ENCODE measurements at places on chromosomes 2 and 18.

GRCh38 chr2:96618596-96619283, 19.4 kb downstream of the KANSL3 start:
- no peak for DNase-seq

GRCh38 chr2:194730266-194730665, 926.8 kb upstream of the SLC39A10 start:
- no peak for DNase-seq

GRCh38 chr2:234690569-234691213, 193.8 kb upstream of the ARL4C start:
- DNase-seq, result no peak

GRCh38 chr18:7958081-7958896, 391.2 kb downstream of the PTPRM start:
- DNase-seq, result no peak

- DNase-seq, result no peak
Measured at GRCh38 chr2:20480913-20481312, 34.0 kb downstream of the RHOB start.

- DNase-seq, result no peak
Measured at GRCh38 chr18:53792762-53793161, 431.7 kb downstream of the MBD2 start.

DNA sequence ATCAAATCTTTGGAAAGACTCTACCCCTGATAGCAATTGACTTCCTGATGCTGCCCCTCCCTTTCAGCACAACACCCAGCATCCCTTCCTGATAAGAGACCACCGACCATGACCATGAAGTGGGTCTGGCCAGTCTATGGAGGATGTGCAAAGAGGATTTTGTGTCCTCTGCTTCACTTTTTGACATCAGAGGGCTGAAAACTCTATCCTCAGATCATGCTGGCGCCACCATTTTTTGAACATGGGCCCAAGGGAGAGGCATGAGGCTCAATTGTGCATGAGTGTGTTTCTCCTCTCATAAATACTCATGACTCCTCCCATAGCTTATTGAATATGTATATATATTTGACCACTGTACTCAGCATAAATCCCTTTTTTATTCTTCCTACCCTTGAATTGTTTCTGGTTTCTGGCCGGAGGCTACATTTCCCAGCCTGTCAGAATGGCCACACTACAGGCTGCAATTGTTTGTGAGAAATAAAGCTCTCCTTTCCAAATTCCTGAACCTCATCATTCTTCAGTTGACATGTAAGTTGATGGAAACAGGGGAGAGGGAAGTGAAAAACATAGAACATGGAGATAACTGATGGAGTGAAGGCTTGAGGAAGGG, 314.1 kb downstream of the MYCN start:
- DNase-seq, result no peak

- DNase-seq, result peak; percentile 20
Measured at GRCh38 chr2:200786826-200787225, 24.9 kb upstream of the BZW1 start.

GRCh38 chr2:149005471-149006077, 32.9 kb upstream of the LYPD6B start:
- DNase-seq, result peak; percentile 18

- DNase-seq, result no peak
Measured at GRCh38 chr2:168552450-168552856, 96.4 kb downstream of the CERS6 start.

DNA sequence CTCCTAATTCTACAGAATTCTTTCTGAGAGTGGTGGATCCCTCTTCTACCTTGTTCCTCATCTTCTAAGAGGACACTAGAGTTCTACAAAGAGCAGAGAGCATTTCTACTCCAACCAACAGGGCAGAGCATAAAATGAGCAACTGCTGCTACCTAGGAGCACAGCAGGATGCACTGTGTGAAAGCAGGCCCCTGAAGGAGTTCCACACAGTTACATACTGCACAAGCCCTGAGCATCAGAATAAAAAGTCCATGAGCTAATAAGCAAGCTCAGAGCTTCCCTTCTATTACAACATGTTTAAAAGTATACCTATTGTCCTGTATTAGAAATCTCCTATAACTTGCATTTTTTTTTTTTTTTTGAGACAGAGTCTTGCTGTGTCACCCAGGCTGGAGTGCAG, 8.4 kb downstream of the FHL2 start:
- DNase-seq, result no peak

DNA sequence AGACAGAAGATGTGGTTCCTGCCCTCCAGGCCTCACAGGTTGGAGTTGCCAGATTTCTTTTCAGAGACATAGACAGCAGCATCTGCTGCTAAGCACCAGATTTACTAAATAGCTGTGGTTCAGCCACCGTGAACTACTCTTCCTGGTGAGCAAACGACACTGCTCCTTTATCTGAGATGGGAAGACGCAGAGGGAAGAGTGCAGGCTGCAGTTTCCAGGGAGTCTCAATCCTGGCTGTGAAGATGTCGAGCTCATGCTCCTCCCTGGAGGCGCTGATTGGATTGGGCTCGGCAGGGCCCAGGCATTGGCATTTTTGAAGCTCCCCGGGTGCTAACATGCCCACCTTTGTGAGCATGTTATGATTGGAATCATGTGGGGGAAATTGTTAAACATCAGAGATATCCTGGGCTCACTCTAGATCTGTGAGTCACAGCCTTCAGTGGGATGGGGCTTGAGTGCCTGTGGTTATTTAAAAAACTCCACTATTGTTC, 314.8 kb downstream of the TSN start:
- peak; percentile 6 for DNase-seq

GRCh38 chr2:189540551-189540950, 40.0 kb downstream of the SLC40A1 start:
- DNase-seq, result no peak

- no peak for DNase-seq
Measured at GRCh38 chr18:2985628-2986027, 27.3 kb downstream of the LPIN2 start.

DNA sequence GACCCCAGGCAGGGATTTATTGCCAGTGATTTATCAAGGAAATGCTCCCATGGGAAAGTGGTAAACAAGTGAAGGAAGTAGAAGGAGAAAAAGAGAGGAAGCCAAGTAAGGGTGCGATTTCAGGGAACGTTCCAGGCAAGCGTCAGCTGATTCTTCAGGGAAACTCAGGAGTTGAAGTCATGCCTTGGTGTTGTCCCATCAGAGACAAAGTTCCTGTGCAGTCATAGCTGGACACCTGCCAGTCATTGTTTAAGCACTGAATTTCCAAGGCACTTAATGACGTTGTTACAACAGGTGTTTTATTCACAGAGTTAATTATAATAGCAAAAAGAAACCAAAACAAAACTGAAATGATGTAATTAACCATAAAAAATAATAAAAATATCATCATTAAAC, 381.8 kb upstream of the CRIM1 start:
- DNase-seq, result no peak

DNA sequence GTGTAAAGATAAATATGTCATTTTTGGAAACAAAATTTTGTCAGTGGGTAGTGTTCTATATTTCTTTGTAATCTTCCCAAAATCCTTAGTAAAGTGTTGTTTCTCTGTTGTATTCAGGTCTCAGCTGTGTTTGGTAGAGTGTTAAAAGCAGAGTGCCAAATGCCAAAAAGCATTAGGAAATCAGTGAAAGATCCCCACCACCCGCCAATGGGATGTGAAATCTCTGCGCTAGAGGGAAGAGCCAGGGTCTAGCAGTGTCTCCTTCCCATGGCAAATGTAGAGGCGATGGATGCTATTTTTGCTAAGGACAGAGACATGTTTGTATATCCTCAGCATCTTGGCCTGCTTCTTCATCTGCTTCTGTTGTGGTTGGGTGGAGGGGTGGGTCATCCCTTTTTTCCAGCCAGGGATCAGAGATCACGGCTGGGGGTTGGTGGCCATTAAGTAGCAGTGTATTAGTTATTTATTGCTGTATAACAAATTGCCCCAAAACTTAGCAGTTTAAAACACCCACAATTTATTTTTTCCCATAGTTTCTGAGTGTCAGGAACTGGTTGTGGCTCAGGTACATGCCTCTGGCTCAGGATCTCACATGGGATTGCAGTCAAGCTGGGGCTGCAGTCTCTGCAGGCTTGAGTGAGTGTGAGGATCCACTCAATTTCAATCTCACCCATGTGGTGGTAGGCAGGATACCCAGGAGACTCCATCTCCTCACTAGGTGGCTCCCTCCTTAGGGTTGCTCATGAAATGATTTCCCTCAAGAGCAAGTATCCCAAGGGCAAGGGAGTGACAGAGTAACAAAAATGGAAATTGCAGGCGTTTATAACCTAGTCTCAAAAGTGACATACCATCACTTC, 211.9 kb downstream of the MYCN start:
- DNase-seq, result no peak

GRCh38 chr2:73886357-73886756, 6.5 kb upstream of the ACTG2 start:
- no peak for DNase-seq

- peak; percentile 58 for DNase-seq
Measured at GRCh38 chr2:190859347-190860297, 21.0 kb upstream of the GLS start.

DNA sequence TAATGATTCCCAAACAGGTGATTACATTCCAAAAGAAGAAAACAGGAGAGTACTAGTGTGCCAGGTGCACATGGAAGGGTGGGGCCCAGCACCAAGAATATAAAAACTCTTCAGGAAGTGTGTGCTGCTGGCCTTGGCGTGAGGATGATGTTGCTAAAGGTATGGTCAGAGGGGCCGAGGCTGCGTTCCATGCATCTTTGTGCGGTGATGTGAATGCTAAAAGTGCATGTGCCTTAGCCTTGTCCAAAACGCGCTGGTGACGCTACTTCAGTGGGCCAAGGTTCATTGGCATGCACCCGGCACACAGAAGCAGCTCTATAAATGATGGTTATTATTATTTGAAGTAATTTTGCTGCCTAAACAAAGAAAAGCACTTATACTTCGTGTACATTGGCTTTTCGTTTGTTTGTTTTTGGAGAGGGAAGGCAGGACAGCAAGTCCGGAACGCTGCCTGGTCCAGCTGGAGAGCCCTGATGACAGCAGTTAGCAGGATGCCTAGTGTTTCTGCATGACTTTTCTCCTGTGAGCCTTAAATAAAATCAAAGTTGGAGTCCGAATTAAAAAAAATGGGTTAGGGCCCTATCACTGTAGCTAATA, 2.9 kb downstream of the ALKAL2 start:
- no peak for DNase-seq

GRCh38 chr18:31049189-31049588, 6.6 kb upstream of the DSC3 start:
- no peak for DNase-seq

DNA sequence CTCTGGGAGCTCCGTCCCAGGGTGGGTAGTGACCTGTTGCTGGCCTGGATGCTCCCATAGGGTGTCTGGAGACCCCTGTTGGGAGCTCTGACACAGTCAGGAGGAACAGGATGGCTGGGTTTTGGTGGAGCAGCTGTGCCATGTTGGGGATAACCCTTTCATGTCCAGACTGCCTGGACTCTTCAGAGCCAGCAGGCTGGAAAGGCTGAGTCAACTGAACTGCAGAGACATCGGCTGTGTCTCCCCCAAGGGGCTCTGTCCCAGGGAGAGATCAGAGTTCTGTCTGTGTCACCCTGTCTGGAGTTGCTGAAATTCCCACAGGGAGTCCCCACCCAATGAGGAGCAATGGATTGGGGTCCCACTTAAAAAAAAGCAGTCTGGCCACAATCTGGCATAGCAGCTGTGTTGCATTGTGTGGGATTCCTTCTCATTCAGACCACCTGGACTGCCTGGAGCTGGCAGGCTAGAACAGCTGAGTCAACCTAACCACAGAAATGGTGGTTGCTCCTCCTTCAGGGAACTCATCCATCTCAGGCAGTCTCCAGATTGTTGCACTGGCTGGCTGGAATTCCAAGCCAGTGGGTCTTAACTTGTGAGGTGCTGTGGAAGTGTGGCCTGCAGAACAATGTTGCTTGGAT, 37.2 kb downstream of the AGPS start:
- DNase-seq, result peak; percentile 83

- no peak for DNase-seq
Measured at GRCh38 chr2:236321415-236321814, 57.2 kb upstream of the ASB18 start.

- peak; percentile 31 for DNase-seq
Measured at GRCh38 chr18:51054764-51055163, 24.8 kb downstream of the SMAD4 start.

DNA sequence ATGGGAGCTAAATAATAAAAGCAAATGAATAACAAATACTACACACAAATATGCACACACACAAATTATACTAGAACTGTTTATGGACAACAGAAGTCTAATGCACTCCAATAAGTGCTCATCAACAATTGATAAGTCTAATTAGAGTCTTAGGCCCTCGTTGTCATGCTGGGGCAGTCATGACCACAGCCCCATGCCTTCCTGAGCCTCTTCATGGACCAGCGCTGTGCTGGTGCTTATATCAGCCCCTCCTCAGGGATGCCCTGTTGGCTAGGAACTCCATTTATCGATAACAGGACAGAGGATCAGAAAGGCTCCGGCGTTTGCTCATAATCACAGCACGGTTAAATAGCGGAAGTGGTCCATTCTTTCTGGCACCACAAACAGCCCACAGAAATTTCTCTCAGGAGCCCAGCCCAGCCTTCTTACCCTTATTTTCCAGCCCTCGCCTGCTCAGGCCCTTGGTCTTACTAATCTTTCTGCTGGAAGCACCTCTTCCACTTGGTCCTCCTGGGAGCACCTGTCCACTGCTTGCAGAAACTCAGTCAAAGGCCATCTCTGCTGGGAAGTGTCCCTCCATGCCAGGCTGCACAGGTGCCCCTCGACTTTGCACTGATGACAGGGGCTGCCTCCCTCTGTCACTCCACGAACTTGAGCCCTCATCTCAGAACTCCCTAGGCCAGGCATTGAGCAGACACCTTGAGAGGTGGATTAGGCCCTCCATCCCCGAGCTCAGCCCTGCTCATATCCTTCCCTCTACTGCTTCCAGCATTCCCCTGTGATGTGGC, 500.2 kb upstream of the HS6ST1 start:
- no peak for DNase-seq

DNA sequence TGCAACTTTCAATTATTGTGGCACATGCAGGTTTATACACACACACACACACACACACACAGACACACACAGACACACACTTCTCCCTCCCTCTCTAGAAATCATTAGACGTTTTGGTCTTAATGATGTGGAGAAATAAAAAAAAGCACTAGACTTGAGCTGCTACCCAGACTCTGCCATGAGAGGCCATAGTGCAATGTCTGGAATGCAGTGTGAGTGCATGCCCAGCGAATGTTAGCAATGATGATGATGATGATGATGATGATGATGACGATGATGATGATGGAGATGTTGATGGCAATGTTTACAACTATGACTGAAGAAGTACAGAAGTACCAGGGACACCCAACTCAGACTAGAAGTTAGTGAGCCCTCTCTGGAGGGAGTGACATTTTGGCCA, 23.8 kb upstream of the KLHL29 start:
- DNase-seq, result no peak

GRCh38 chr2:106108351-106108750, 85.8 kb downstream of the UXS1 start:
- peak; percentile 50 for DNase-seq

DNA sequence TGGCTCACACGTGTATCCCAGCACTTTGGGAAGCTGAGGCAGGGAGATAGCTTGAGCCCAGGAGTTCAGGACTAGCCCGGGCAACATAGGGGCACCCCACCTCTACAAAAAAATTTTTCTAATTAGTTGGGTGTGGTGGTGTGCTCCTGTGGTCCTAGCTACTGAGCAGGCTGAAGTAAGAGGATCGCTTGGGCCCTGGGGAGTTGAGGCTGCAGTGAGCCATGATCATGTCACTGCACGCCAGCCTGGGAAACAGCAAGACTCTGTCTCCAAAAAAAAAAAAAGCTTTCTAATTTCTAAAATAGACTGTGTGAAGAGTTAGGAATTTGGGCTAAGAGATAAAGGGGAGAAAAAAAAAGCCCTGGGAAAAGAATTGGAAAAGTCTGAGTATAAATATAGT, 51.9 kb upstream of the NAB1 start:
- no peak for DNase-seq
